Sigmoid colon (tissue), 7 donors: ENCODE measurements at places on chromosomes 13 and 19. TPM values are rescaled to one million over a fixed set of nuclear protein-coding genes. Genes with fewer than 3 reads are reported as not detected.

DNA sequence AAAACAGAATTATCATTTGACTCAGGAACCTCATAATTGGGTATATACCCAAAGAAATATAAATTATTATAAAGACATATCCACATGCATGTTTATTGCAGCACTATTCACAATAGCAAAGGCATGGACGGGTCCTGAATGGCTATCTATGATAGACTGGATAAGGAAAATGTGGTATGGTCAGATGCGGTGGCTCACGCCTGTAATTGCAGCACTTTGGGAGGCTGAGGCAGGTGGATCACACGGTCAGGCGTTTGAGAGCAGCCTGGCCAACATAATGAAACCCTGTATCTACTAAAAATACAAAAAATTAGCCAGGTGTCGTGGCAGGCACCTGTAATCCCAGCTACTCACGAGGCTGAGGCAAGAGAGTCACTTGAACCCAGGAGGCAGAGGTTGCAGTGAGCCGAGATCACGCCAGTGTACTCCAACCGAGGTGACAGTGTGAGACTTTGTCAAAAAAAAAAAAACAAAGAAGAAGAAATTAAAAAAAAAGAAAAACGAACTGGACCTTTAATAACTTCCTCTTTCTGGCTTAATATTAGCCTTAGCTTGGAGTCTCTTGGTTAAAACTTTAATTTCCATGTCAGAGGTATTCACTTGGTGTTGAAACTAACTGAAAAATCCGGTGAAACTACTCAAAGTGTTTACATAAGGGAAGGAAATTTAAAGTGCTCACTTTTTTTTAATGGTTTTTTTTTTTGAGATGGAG is 104.4 kb downstream of the ZNF486 start:
- no peak for DNase-seq

GRCh38 chr13:25971047-25971446 is 80.8 kb downstream of the SHISA2 start:
- DNase-seq: no peak

GRCh38 chr19:36046443-36047050 is 7.5 kb downstream of the THAP8 start:
- DNase-seq: peak; percentile 83

DNA sequence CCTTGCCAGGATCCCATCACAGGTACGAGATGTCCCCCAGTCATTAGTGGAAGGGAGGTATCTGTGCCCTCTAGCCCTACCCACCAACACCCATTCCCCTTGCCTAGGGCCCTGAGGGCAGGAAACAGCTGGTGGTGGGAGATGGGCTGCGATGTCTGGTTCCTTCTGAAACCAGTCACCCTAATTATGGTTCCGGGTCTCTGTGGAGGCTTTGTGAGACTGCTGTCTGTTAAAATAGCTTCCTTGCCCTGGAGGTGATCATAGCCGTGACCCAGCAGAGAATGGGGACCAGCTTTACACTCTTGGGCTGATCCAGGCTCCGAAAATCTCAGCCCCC is 5.5 kb downstream of the ALDH16A1 start:
- no peak for DNase-seq

DNA sequence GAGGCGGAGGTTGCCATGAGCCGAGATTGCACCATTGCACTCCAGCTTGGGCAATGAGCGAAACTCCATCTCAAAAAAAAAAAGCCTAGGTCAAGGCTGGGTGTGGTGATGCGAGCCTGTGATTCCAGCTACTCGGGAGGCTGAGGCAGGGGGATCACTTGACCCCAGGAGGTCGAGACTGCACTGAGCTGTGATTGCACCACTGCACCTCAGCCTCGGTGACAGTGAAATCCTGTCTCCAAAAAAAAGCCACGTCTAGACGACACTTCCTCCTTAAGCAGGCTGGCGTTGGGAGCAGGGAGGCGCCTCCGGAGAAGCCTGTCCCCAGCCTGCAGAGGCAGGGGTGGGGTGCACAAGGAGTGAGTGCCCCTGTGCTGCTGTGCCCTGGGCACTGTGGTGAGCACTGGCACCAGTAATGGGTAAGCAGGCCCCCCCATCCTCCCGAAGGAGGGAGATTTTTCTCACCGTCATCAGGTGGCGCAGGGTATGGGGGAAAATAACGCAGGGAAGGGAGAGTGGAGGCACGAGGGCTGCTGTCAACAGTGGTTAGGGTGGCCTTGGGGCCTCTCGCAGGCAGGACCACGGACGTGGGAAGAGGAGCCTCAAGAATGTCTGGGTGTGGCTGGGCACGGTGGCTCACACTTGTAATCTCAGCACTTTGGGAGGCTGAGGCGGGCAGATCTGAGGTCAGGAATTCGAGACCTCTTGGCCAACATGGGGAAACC is 706 bp downstream of the P2RY11 start:
- no peak for DNase-seq

DNA sequence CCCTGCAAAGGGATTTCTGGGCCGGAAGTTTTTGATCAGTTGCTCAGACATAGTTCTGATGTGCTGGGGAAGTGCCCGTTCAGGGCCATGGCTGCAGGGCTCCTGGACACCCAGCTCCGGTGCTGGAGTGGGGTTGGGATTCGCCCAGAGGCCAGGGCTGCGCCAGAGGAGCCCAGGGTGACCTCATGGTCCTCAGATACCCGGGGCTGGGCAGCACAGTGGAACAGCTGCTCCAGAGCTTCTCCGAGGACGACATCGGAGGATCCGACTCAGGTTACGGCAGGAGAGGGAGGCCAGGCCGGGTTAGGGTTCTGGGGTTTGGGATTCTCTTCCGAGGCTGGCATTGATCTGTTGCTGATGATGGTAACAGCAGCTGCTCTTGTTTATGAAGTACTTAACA is 20.9 kb downstream of the CARM1 start:
- no peak for DNase-seq

TCF3 gene
- total RNA-seq: 32.8 TPM

ZNF723 gene
- total RNA-seq: not detected

ZNF808 gene
- total RNA-seq: 26.6 TPM
